NCI-H2081 treated with DMSO at 0.1 percent for 48 hours (cell line): ENCODE measurements at places on chromosomes 1 and 21.

DNA sequence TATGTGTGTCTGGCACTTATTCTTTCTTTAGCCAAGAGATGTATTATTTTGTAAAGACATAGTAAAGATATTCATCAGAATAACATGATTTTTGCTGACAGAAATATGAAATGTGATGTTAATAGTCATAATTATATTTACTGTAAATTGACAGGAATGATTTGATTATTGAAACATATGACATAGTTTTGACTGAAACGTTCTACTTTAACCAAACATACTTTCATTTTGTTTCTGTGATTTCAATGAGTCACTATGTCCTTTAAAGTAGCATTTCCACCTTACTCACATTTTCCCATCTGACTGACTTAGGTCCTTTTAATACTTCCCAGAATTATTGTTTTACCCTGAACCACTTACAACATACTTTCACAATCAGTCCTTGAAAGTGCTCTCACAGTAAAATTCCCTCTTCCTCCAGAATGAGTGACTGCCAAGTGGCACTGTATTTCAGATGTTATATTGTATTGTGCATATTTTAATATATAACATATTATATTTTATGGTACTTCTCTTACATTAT lies 437.9 kb downstream of the NCAM2 start:
- DNase-seq, result no peak

DNA sequence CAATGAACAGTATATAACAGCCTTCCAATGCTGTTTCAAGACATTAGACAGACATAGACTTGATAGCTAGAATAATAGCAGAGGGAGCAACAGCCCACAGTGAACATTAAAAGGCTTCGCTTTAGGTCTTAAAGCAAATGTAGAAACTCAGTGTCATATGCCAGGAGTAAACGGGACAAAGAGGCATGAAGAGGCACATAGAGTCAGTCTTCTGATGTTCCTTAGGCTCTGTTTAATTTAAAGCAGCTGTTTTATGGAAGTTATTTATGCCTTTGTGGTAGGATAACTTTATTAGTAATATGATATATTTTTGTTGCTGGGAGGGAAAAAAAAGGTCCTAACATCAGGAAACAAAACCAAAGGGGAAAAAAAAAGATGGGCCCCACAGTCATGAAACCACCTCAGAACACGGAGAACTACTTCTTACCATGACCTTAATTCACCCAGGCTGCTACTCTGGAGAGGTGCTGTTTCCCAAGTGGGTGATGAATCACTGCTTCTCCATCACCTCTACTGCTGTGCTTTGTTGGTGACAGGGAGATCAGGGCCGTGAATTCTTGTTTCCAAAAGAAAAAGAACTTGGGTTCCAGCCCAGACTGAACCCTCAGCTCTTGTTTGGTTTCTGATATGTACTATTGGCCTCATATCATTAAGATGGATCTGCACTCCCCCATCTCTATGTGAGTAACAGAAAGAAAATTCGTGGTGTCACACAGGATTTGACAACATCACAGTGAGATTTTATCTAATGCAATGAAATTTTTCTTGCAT lies 616.9 kb downstream of the KIF26B start:
- DNase-seq, result no peak

DNA sequence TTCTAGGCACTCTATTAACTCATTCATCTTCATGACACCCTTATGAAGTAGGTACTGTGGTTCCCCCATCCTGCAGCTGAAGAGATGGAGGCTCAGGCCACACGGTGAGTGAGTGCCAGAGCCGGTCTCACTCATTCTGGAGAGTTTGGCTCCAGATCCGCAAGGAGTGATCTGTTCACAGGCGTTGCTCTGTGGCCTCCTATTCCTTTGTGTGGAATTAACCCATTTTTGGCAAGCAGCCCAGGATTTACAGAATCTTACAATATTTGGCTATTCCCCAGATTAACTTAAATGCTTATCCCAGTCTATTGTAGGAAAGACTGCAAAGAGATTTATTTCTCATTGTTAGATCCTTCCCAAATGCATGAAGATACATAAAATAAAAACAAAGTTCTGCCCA lies 29.6 kb downstream of the KIAA0040 start:
- DNase-seq, result no peak

DNA sequence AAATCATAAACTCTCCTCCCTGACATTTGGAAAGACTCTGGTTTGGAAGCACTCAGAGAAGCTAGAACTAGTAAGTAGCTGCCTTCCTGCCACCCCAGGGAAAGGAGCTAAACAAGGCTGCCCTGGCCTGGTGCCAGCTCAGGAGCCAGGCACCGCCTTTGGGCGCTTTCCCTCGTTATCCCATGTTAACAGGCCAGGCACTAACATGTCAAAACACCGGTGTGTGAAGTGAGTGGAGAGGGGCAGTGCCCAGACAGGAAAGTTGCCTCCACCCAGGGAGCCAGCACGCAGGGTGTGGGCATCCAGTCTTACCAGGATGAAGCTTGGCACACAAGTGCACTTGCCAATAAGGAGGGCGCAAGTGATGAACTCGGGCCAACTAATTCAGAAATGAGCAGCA lies 346.8 kb downstream of the RRAGC start:
- no peak for DNase-seq

DNA sequence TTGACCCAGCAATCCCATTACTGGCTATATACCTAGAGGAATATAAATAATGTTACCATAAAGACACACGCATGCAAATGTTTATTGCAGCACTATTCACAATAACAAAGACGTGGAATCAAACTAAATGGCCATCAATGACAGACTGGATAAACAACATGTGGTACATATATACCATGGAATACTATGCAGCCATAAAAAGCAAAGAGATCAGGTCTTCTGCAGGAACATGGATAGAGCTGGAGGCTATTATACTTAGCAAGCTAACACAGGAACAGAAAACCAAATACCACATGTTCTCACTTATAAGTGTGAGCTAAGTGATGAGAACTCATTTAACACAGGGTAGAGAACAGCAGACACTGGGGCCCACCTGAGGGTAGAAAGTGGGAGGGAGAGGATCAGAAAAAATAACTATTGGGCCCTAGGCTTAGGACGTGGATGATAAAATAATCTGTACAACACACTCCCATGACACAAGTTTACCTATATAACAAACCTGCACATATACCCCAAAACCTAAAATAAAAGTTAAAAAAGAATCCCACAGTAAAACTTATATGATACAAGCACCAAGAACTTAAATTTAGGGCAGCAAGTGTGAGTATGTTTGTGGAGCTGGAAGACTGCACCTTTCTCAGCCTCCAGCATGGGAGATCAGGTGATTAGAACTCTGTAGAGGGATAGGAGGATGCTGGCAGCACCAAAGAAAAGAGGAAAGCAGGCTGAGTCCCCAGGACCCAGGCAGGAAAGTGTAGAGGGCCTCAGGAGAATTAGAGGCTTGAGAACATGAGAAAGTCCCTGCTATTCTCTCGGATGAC lies 320.8 kb upstream of the USP24 start:
- no peak for DNase-seq
